ENCODE measurements at places on chromosomes 3 and 15. TPM values are rescaled to one million over a fixed set of nuclear protein-coding genes. Genes with fewer than 3 reads are reported as not detected.

PRICKLE2 gene
- total RNA-seq, result 42.8 TPM

B3GALNT1 gene
- total RNA-seq, result 16.9 TPM

EFCC1 gene
- total RNA-seq, result not detected

AHSG gene
- total RNA-seq, result not detected

SCN11A gene
- under 0.01 TPM for total RNA-seq

WDR49 gene
- total RNA-seq, result 1.0 TPM

NUP210 gene
- under 0.01 TPM for total RNA-seq

MFAP1 gene
- total RNA-seq, result 27.6 TPM

HRG gene
- total RNA-seq, result not detected

GRK7 gene
- total RNA-seq, result under 0.01 TPM

ARID3B gene
- total RNA-seq, result 1.5 TPM
